Activated CD4-positive, alpha-beta T cell treated with anti-CD3 and anti-CD28 coated beads, Interleukin-10, Interleukin-2, amounts not matched to agents 100 ng/mL and 50 ng/mL, durations not matched to agents 16 hours and 8 hours (primary cell): ENCODE measurements at places on chromosomes 12 and 14.

DNA sequence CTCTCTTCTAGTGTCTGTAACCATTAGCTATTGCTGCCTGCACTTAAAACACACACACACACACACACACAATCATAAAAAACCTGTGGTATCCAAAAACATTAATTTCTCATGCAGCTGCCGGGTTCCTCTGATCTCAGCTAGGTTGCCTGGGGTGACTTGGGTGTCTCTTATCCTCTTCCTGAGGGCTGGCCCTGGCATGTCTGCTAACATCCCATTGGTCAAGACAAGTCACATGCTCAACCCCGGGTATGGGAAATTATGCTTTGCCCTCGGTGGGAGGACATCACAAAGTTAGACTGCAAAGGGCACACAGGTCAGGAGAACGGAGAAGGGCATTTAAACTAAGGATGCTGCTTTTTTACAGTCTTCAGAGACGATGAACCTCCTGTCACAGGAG, 55.7 kb downstream of the TRPV4 start:
- peak; percentile 55 for DNase-seq

DNA sequence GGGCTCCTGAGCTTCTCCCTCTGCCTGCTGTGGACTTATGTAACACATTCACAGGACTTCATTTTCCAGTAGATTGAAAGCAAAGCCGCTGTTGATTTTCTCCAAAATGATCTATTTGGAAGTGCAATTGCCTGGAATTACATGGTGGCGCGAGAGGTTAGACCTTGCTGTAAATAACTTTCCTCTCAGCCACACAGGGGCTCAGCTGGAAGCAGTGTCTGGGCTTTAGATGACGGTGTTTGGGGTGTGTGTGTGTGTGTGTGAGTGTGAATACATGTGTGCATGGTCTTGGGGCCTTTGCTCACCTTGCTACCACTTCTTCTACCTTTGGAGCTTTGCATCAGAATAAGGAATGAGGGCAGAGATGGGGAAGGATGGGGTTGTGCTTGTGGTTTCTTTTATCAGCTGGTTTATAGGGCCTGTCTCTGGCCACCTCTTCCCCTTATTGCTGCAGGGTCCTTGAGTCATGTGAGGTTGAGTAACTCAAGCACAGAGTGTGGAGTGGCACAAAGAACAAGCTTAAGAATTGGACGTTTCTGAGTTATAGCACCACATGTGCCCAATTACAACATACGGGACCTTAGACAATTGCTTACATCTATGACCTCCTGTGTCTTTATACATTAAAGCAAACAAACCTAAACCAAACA, 280.6 kb downstream of the NRXN3 start:
- no peak for DNase-seq

DNA sequence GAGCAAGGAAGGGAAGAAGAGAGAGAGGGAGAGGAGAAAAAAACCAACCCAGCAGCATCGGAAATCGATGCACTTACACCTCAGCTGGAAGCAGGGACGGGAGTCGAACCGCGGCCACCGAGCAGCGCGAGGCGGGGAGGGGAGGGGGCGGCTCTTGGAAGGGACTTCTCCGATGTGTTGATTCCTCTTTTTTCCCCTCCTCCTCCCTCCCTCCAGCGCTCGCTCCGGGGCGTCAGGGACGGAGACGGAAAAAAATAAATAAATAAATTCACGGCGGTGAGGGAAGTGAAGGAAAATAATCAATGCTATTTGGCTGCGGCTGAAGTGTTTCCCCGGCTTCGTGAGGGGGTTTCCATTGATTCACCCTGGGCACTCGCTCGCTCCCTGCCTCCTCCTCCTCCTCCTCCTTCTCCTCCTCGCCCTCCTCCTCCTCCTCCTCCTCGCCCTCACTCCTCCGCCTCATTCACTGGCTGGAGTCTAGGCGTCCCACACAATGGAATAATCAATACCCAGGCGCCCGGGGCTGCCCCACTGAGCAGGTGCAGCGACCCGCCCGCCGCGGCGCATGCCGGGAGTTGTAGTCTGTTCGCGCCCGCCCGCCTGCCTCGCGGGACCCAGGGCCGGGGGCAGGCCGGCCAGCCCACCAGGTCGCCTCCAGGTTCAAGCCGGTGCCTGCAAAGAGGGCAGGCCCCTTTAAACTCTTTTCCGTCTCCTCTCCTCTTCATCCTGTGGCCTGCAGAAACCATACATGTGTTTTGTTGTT, at the start of gene ZFHX2:
ZFHX2 (minus strand) TSS at position 500 of the 763 bp plus-strand sequence. CDS start 16,440 bp downstream, outside the sequence.
- DNase-seq: peak; percentile 89

GRCh38 chr14:53619691-53620231, 336.9 kb downstream of the BMP4 start:
- DNase-seq: no peak

DNA sequence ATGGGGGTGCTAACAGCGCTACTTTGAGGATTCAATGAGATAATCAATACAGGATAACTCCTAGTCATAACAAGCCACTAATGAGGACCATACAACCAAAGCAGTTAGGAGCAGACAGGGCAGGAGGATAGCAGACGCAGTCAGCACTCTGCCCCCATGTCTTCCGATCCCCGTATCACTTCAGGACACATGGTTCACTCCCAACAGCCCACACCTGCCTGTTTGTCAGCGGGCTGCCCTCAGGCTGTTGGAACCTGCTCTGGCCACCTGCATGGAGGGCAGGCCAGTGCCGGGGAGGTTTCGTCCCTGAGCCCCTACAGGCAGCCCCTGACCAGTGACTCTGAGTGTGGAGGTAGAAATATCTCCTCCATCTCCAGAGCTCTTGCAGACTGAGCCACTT, 37.1 kb upstream of the LTBP2 start:
- DNase-seq: no peak

DNA sequence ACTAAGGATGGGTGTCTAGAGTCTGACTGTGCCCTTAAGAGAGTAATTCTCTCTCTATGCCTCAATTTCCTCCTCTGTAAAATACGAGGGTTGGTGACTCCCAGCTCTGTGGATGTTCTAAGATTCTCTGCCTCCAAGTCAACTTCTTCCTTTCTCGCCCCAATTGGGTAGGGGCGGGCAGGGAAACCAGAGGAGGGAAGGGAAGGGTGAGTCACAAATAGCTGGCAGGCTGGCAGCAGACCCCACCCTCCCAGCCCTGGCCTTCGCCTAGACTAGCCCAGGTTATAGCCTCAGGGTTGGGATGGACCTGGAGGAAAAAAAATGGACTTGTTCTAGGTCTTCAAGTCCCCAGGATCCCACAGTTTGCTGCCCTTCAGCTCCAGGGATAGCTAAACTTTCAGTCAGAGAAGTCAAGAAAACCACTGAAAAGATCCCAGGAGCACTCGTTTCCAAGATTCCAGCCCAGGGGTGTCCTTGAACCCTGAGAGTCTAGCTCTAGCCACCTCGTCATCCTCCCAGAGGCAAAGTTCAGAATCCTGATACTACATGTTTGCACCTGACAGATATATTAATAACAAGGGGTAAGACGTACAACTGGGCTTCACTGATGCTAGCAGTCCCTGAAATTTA, 2.3 kb downstream of the DGKA start:
- DNase-seq: no peak
